HS-5 (cell line): ENCODE measurements at places on chromosomes 1 and 21.

GRCh38 chr1:63615768-63616420 lies 22.7 kb downstream of the PGM1 start:
- DNase-seq, result peak; percentile 49

DNA sequence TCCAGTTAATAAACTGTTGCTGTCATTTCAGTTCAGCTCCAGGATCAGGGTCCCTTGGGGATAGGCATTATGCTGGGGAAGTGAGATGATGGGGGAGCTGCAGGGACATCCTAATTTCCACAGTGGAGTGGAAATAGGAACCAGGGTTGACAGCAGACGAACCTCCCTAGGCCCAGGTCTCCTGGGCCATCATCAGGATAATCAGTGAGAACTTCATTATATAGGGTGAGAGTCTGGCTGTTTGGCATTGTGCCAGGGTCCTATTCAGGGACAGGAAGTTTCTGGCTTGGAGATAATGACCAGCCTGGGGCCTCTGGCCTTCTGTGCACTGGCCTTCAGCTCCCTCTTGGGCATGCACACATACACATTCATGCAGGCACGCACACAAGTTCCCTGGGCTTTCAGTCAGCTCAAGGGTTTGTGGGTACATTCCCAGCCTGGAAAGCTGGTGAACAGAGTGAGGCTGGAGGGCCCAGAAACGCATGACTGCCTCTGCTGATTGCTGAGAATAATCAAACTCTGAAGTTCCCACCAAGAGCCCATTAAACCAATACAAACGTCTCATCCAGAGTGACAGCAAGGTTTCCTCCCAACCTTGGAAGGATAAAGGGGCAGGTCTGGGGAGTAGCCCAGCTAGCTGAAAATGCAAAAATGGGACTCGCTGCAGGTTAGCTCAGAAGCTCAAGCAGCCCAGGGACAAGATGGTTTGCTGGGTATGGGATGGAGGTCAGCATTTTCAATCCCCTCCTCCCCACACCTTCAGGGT lies 13.9 kb upstream of the LRIG2 start:
- no peak for DNase-seq

- DNase-seq, result no peak
Observed at GRCh38 chr1:234968451-234968850, 160.2 kb downstream of the TOMM20 start.

GRCh38 chr1:213123536-213123935 lies 72.5 kb downstream of the RPS6KC1 start:
- DNase-seq, result peak; percentile 40

GRCh38 chr21:35508139-35508888 lies 459.2 kb upstream of the RUNX1 start:
- peak; percentile 65 for DNase-seq

GRCh38 chr1:107140703-107141490 lies at the start of gene NTNG1:
TSS of gene NTNG1 (plus strand) at chr1:107141039.
- peak; percentile 31 for DNase-seq

DNA sequence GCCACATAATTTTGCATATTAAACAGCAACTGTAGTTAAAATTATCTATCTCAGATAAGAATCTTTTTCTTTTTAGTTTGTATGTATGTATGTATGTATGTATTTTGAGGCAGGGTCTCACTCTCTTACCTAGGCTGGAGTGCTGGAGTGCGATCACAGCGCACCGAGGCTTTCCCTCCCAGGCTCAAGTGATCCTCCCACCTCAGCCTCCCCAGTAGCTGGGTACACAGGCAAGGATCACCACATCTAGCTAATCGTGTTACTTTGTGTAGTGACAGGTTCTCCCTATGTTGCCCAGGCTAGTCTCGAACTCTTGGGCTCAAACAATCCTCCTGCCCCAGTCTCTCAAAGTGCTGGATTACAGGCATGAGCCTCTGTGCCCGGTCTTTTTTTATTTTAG lies 30.5 kb upstream of the PUM1 start:
- no peak for DNase-seq

DNA sequence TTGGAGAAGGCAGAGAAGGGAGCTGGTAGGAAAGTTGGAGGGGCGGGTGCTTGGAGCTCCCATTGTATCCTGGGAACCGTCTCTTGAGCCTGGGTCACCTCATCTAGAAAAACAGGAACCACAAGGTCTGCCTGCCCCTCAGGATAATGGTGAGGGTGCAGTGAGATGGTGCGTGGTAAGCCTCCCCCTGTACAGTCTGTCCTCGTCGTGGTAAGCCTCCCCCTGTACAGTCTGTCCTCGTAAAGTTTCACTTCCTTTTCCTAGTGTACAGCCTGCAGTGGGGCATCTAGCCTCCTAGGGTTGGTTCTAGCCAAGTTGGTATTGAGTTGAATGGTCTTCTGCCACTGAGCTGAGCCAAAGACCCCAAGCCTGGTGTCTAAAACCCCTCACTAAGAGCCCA lies 66.5 kb upstream of the IGSF21 start:
- no peak for DNase-seq

DNA sequence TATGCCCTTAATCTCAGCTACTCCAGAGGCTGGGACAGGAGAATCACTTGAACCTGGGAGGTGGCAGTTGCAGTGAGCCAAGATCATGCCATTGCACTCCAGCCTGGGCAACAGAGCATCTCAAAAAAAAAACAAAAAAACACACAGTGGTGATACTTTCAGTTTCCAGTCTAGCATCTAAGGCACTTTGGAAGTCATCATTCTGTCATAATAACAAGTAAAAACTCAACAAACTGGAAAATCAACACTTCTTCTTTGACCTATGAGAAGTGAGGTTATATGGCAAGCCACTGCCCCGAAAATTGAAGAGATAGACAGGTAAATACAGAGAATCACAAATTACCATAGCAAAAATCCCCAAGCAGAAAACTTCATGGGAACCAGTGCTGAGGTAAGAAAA lies 51.9 kb downstream of the IL12RB2 start:
- DNase-seq, result no peak

- no peak for DNase-seq
Observed at GRCh38 chr1:196608390-196609369, at the start of gene KCNT2. TSS of gene KCNT2 (minus strand) at chr1:196608440. CDS start at chr1:196608309, 131 bp downstream.

DNA sequence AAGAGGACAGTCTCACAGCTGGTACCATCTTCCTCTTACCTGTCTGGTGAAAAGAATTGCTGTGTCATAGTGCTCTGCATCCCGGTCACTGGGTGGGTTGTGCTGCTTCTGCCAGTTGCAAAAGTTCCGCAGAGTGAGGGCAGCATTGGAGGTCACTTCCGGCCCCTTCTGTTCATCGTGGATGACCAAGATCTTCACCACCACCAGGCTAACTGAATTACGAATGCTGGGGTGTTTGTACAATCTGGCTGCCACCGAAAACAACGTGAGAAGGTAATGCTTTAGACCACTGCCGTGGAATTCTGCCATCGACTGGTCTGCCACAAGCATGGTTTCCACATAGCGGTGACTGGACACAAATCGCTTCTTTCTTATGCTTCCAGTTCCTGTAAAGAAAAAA lies 2.9 kb downstream of the ADAMTS1 start:
- DNase-seq, result no peak

GRCh38 chr1:92929461-92929860 lies 31.8 kb downstream of the DIPK1A start:
- no peak for DNase-seq

DNA sequence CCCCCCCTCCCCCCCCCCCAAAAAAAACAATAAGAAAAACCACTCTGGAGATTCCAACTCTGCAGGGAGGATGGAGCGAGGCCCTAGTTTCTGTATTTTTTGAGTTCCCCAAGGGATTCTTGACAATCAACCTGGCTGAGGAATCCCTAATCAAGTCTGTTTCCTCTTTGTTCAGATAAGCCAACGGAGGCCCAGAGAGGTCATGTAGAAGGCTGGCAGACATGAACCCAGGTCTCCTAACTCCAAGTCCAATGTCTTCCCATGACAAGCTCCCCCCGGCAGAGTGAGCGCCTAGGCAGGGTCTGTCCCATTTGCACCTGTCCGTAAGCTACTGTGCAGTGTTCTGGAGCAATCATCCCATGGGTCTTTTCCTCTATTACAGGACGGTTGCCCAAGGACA lies 39.5 kb downstream of the LRRC71 start:
- DNase-seq, result no peak

DNA sequence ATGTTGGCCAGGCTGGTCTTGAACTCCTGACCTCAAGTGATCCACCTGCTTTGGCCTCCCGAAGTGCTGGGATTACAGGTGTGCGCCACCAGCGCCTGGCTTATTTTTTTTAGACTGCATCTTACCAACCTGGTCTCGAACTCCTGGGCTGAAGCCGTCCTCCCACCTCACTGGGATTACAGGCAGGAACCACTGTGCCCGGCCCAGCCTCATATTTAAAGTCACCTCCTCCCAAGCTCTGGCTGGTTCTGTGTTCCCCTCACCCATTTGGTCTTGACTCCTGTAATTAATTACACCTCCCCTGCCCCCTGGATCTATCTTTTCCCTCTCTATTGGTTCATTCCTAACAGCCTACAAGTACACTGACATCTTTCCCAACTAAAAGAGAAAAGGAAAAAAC lies 1.7 kb upstream of the EXOSC10 start:
- no peak for DNase-seq

- no peak for DNase-seq
Observed at GRCh38 chr1:235946571-235946981, 79.9 kb upstream of the LYST start.

GRCh38 chr1:2645143-2645542 lies 12.3 kb upstream of the MMEL1 start:
- DNase-seq, result no peak

DNA sequence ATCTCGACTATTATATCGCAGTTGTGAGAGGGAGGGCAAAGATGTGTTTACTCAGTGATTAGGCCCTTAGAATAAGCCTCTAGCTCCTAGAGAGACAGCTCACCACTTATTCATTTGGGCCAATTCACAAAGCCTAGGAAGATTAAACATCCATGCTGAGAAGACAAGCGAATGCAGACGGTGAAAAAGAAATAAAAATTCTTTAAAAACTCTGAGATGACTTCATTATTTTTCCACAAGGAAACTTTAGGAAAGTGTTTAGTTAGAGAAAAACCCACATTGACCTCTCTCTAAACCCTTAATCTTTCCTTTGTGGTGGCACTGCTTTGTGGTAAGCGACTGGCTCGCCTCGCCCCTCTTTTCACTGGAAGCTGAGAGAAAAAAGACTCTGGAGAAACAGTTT lies 146.8 kb upstream of the DMRTA2 start:
- DNase-seq, result no peak

- no peak for DNase-seq
Observed at GRCh38 chr1:201944639-201945038, 1.7 kb downstream of the LMOD1 start.

- no peak for DNase-seq
Observed at GRCh38 chr1:111503585-111504060, at the start of the genes ADORA3 and TMIGD3. TSS of gene ADORA3 (minus strand) at chr1:111503633. CDS start at chr1:111503354, 279 bp downstream. TSS of gene TMIGD3 (minus strand) at chr1:111503633. CDS start at chr1:111503354, 279 bp downstream.

GRCh38 chr1:243930822-243931671 lies 81.0 kb upstream of the AKT3 start:
- DNase-seq, result no peak

- DNase-seq, result no peak
Observed at GRCh38 chr21:44650973-44651675, 3.3 kb downstream of the KRTAP12-4 start.

GRCh38 chr1:189036628-189037027 lies 1441.0 kb downstream of the BRINP3 start:
- no peak for DNase-seq

DNA sequence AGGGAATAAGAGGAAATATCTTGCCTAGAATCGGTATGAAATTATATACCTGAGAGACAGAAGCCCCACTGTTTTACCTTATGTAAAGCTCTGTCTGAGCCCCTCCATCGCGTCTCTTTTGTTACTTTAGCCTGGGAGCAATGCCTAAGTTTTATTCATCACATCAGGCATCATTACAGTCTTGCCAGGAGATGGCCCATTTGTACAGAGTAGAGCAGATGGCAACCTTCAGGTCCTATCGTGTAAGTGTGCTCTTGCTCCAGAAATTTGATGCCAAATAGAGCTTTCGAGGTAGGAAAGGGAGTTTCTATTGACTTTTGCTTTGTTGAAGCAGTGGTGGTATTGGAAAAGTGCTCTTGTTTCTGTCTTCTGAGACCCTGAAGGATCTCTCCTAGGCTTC lies 24.9 kb downstream of the CFAP126 start:
- DNase-seq, result no peak

DNA sequence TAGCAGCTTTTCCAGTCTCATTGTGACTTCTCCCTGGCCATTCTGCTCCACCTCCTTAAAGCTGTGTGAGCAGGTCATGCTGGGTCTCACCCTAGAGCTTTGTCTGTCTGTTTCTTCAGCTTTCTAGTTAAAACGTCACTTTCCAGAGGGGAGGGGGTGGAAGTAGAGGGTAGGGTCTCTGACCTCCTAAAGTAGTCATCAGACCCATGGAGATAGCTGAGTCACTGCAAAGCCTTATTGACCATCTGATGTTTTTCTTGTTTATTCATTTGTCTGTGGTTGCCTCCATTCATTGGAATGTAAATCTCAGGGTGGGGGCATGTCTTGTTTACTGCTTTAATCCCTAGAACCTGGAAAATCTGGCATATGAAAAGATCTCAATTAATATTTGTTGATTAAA lies 52.7 kb downstream of the ELF3 start:
- DNase-seq, result no peak

DNA sequence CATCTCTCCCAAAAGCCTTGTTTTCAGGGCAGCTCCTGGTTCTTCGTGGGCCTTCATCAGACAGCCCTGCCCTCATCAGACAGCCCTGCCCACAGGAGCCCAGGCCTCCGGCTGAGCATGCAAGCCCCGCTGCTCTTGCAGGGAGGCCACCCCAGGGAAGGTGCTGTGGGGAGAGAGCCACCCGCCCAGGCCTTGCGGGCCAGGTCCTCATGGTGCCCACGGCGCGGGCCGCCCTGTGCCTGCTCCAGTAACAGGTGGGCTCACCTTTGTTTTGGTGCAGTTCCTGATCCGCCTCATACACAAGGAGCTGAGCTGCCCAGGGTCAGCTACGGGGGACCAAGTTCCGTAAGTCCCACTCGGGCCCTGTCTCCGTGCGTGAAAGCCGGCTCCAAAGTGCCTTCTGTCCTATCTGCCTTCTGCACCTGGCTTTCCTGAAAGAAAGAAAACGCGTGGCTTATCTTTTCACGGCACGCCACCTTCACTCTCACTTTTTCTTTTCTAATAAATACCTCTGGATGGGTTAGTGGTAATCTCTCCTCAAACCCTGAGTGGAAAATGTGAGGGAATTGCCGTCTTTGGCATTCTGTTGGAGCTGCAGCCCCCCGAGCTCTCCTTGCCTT lies 65.9 kb downstream of the SLC37A1 start:
- DNase-seq, result no peak

- no peak for DNase-seq
Observed at GRCh38 chr1:180185281-180185680, 30.6 kb downstream of the QSOX1 start.

- DNase-seq, result no peak
Observed at GRCh38 chr1:28190337-28190979, 14.0 kb upstream of the PTAFR start.

GRCh38 chr1:201307760-201308499 lies 24.6 kb downstream of the PKP1 start:
- no peak for DNase-seq
